T follicular helper cell (primary cell): ENCODE measurements at places on chromosomes 5 and 9.

- no peak for DNase-seq
These were observed 221.6 kb downstream of the PARP8 start for GRCh38 chr5:50887889-50888633.

DNA sequence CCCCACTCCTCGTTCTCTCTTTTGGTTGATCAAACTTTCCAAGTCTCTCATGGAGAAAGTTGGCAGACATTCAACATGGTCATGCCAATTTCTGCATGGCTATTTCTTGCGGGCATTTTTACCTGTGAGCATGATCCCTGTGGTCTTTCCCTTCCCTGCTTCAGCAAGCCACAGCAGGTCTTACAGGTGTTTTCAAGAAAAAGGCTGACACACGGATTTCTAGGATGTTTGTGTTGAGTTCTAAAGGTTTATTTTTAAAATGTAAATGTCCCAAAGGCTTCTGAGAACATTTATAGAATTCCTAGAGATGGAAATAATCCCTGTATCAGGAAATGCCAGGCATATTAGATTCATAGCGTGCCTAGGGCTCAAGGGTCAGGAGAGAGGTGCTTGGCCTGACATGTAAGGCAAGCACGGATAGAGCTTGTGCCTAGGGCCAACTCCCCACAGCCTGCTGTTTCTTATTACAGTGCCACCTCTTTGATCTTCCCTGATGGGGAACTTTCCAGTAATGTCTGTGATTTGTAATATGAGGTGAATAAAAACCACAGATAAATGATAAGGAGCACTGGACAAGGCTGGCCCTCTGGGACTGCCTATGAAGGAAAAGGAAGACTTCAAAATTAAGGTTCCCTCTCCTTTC is 79.8 kb downstream of the MUSK start:
- DNase-seq = no peak

- DNase-seq = no peak
These were observed 2.3 kb downstream of the TUT7 start for GRCh38 chr9:86351880-86352279.

- DNase-seq = no peak
These were observed 48.3 kb upstream of the LRRC14B start for GRCh38 chr5:143041-143440.

DNA sequence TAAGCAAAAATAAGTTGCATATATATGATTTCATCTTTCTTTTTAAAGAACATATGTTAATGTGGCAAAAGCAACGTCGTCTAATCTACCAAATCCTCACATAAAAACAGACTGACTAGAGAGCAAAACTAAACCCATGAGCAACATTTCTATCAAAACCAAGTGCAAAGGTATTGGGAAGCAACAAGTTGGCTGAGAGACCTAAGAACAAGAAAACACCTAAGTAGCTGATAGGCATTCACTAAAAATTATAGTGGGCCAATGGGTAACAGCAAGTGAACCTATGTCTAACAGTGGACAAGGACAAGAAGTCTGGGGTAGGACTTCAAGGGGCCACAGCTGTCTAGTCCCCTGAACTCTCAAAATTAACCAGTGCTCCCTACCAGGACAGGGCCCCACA is 130.1 kb downstream of the SIL1 start:
- DNase-seq = no peak

- DNase-seq = no peak
These were observed 24.4 kb upstream of the GRPEL2 start for GRCh38 chr5:149320791-149321330.

DNA sequence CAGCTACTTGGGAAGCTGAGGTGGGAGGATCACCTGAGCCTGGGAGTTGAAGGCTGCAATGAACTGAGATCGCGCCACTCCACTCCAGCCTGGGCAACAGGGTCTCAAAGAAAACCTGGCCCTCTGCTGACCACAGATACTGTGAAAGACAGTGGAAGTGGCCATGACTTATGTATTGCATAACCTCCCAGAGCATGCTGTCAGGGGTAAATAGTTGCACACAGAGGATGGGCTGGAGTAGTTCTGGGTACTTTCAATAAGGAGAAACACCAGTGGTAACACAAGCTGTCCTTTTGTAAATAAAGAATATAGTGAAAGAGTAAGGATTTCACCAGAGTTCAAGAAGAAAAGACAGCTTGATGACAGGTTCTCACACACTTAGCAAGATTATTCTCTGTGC is 1.8 kb downstream of the ACER2 start:
- no peak for DNase-seq

DNA sequence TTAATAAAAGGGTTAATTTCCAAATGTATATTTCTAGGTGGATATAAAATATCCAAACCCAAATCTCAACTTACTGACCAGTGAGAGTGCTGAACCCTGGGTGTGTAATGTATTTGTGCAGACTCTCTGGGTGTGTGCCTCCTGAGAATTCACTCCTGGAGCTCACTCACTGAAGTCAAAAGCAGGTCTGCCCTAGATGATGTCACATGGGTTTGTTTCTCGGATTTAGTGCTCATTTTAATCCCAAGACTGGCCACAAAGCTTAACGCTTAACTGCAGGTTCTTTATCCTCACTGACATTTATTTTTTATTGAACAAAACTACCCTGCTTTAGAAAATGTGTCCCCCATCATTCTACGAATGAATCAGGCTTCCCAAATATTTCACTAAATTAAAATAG is 179.4 kb downstream of the PPP2R2B start:
- no peak for DNase-seq

GRCh38 chr5:123235781-123236180 is 146.7 kb downstream of the PRDM6 start:
- DNase-seq = no peak

- no peak for DNase-seq
These were observed 4.8 kb upstream of the IER5L start for GRCh38 chr9:129182625-129183494.

- DNase-seq = no peak
These were observed 46.8 kb upstream of the SLC1A1 start for GRCh38 chr9:4443439-4443838.

GRCh38 chr9:99787556-99787955 is 34.1 kb upstream of the NR4A3 start:
- DNase-seq = no peak

- no peak for DNase-seq
These were observed 180.7 kb downstream of the MEF2C start for GRCh38 chr5:88702332-88702731.

GRCh38 chr5:73482383-73483136 is 15.7 kb upstream of the BTF3 start:
- no peak for DNase-seq

DNA sequence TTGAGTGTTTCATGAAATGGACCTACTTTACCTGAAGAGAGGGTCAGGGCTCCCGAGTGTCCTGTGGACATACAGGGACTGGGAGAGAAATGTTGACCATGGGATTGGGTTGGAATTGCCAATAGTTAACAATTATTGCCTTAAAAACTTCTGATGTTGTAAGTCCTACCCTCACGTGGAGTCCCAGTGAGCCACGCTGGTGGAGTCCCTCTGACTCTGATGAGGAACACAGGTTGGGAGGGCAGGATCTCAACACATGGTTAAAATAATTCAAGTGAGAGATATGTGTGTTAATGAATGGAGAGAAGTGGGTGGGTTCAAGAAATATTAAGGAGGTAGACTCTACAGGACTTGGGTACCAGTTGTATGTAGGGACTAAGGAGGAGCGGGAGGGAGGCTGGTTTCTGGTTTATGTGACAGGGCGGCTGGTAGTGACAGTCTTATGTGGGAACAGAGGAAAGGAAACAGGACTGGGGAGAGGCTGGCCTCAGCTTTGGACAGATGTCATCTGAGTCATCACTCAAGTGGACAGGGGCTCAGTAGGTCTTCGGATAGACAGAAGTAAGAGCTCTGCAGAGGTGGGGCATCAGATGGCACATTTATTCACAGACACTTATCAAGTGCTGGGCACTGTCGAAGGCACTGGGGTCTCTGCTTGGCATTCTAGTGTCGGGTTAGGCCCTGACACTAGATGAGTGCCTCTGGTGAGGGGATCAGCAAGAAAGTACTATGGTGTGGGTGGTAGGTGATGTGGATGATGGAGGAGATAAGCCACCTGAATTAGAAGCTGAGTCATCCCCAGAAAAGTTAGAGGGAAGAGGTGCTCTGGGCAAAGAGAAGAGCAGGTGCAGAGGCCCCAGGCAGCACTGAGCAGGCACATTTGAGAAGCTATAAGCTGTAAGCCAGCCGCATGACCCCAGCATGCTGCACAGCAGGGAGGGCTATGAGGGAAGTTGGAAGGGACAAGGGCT is 27.2 kb downstream of the MAML1 start:
- no peak for DNase-seq

DNA sequence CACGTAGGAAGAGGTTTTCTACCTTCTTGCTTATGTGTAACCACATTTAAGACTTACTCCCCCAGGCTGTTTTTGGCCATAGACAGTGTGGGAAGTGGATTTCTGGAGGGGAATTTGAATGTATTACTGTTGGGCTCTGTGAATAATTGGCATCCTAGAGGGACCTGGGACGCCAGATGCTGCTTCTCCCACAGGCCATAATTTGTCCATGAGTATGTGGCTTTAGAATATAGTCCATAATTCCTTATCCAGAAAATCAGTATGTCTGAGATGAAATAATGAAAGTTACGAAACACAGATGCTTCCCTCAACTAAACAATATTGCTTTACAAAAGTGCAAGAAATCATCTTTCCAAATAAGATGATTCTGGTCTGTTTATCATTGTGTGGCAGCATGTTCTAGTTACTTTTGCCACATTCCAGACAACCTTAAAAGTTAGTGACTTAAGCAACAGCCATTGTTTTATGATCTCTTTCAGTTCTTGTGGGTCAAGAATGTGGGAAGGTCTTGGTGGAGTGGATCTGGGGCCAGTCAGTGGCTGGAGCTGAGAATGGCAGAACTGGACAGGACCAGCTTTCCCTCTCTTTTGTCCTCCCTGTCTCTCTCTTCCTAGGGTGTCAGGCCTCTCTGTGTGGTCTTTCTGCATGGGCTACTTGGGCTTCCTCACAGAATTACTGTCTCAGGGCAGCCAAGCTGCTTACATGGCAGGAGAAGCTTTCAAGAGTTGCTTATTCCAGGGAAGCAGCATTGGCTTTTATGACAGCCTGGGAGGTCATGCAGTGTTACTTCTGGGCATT is 79.4 kb downstream of the FBXL7 start:
- DNase-seq = no peak

- DNase-seq = no peak
These were observed 10.3 kb upstream of the FST start for GRCh38 chr5:53469946-53470687.
